B cell (primary cell): ENCODE measurements at places on chromosomes 5 and 9. TPM values are rescaled to one million over a fixed set of nuclear protein-coding genes. Genes with fewer than 3 reads are reported as not detected.

GRCh38 chr5:158485604-158486081, 614.1 kb downstream of the EBF1 start:
- H3K27me3 ChIP-seq, result no peaks in the 10 kb centered on the region
- no peaks in the 10 kb centered on the region for H3K4me1 ChIP-seq
- H3K4me3 ChIP-seq, result no peak overlapping the region
- H3K27ac ChIP-seq, result no peak overlapping the region

GRCh38 chr5:155929112-155929511, 397.9 kb upstream of the SGCD start:
- H3K27ac ChIP-seq, result no peak overlapping the region
- no peak for DNase-seq
- H3K4me1 ChIP-seq, result no peaks in the 10 kb centered on the region
- no peaks in the 10 kb centered on the region for H3K27me3 ChIP-seq
- H3K36me3 ChIP-seq, result no peaks in the 10 kb centered on the region
- H3K4me3 ChIP-seq, result no peak overlapping the region

- H3K27me3 ChIP-seq, result no peaks in the 10 kb centered on the region
- DNase-seq, result no peak
- H3K4me1 ChIP-seq, result peaks cover 15% of the 10 kb centered on the region
- H3K36me3 ChIP-seq, result no peaks in the 10 kb centered on the region
Observed at GRCh38 chr5:95863383-95863757, 40.8 kb upstream of the GLRX start.

GRCh38 chr5:27009540-27009915, 28.9 kb downstream of the CDH9 start:
- no peak for DNase-seq
- no peak overlapping the region for H3K4me3 ChIP-seq
- H3K27me3 ChIP-seq, result no peaks in the 10 kb centered on the region
- no peaks in the 10 kb centered on the region for H3K36me3 ChIP-seq
- no peak overlapping the region for H3K27ac ChIP-seq

GRCh38 chr9:38335686-38336085, 56.8 kb upstream of the ALDH1B1 start:
- H3K27me3 ChIP-seq, result no peaks in the 10 kb centered on the region
- no peak overlapping the region for H3K4me3 ChIP-seq
- H3K27ac ChIP-seq, result no peak overlapping the region
- H3K36me3 ChIP-seq, result no peaks in the 10 kb centered on the region
- H3K4me1 ChIP-seq, result no peaks in the 10 kb centered on the region

JADE2 gene
- 50.4 and 80.5 TPM in 2 replicates for polyA plus RNA-seq

DNA sequence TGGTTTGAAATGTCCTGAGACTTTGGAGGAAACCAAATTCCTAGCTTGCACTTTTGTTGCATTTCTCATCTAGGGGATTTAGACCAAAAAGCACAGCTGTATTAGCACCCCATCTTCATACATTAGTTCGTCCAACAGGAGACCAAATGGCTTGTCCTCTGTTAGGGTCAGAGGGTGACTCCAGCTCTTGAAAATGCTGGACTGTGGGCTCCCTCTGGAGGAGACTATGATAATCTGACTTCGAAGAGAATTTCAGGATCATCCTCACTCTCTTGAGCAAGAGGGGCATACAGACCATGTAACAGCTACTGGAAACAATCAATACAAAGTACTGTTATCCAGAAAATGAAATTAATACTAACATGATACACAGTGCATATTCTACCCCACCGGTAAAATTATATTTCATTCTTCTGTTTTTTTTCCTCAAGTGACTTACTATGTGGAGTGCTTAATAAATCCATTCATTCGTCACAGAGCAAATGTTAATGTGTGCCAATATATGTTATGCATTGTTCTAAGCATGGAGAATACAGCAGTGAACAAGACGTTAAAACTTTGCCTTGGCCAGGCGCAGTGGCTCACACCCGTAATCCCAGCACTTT, 63.7 kb upstream of the PPP2CA start:
- no peaks in the 10 kb centered on the region for H3K4me1 ChIP-seq
- no peaks in the 10 kb centered on the region for H3K36me3 ChIP-seq
- no peak overlapping the region for H3K27ac ChIP-seq
- no peak overlapping the region for H3K4me3 ChIP-seq
- H3K27me3 ChIP-seq, result no peaks in the 10 kb centered on the region

DNA sequence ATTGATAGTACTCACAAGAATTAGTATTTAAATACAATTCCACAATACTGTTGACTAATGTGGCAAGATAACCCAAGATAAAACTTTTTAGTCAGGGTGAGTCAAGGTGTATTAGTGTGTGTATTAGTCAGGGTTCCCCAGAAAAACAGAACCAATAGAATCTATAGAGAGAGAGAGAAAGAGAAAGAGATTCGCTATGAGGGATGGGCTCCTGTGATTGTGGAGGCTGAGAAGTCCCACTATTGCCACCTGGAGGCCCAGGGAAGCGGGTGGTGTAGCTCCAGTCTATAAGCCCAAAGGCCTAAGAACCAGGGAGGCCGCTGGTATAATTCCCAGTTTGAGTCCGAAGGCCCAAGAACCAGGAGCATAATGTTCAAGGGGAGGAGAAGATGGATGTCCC, 10.0 kb upstream of the SHISAL2B start:
- no peaks in the 10 kb centered on the region for H3K36me3 ChIP-seq
- no peak overlapping the region for H3K27ac ChIP-seq
- DNase-seq, result no peak
- H3K4me3 ChIP-seq, result no peak overlapping the region

WDR38 gene
- not detected in 2 replicates for polyA plus RNA-seq

- H3K4me1 ChIP-seq, result peaks cover 17% of the 10 kb centered on the region
- no peaks in the 10 kb centered on the region for H3K27me3 ChIP-seq
- no peaks in the 10 kb centered on the region for H3K36me3 ChIP-seq
- H3K27ac ChIP-seq, result no peak within 1 kb of the TSS
- DNase-seq, result no peak
- no peak within 1 kb of the TSS for H3K4me3 ChIP-seq
Observed at GRCh38 chr9:123355761-123356431, at the start of gene CRB2. TSS of gene CRB2 (plus strand) at chr9:123356197. CDS start at chr9:123356261, 64 bp downstream.

FGF18 gene
- 0.06 and 0.07 TPM in 2 replicates for polyA plus RNA-seq

DNA sequence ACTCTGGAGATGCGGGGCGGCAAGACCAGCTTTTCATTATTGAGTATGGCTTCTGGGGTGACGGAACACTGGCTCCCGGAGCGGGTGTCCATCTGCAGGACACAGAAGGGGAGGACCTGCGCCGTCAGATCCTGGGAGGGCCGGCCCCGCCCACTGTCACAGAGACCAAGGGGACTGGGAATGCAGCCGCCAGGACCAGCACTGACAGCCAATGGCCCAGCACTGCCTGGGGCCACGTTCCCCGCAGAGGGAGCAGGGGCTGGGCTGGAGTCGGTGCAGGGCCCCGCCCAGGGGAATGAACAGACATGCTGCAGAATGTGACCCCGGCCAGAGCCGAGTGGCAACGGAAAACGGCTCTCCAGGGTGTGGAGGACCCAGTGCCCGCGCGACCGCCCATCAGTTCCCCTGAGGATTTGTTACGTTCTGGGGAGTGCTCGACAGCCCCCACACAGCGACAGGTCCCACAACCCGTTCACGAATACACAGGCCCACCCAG, at the start of gene ZDHHC11:
ZDHHC11 (minus strand) TSS at position 476 of the 496 bp plus-strand sequence; CDS start at position 92, 384 bp downstream.
- no peaks in the 10 kb centered on the region for H3K4me1 ChIP-seq
- H3K36me3 ChIP-seq, result no peaks in the 10 kb centered on the region
- H3K4me3 ChIP-seq, result no peak within 1 kb of the TSS

GRCh38 chr9:129558063-129558550, 62.8 kb downstream of the C9orf50 start:
- H3K4me3 ChIP-seq, result no peak overlapping the region
- H3K4me1 ChIP-seq, result no peaks in the 10 kb centered on the region
- no peak overlapping the region for H3K27ac ChIP-seq
- no peaks in the 10 kb centered on the region for H3K36me3 ChIP-seq

GRCh38 chr5:151182976-151183375, 25.4 kb upstream of the ANXA6 start:
- H3K36me3 ChIP-seq, result peaks cover 9% of the 10 kb centered on the region
- no peak overlapping the region for H3K4me3 ChIP-seq
- no peaks in the 10 kb centered on the region for H3K27me3 ChIP-seq
- no peak for DNase-seq

FAM221B gene
- polyA plus RNA-seq, result not detected in 2 replicates

GRCh38 chr9:90379771-90380170, 262.9 kb downstream of the DIRAS2 start:
- H3K4me1 ChIP-seq, result no peaks in the 10 kb centered on the region
- H3K36me3 ChIP-seq, result no peaks in the 10 kb centered on the region
- H3K27ac ChIP-seq, result no peak overlapping the region
- no peak for DNase-seq
- H3K27me3 ChIP-seq, result peaks cover 2% of the 10 kb centered on the region

GRCh38 chr9:135241381-135242048, 154.0 kb downstream of the OLFM1 start:
- H3K4me3 ChIP-seq, result no peak overlapping the region
- H3K27me3 ChIP-seq, result no peaks in the 10 kb centered on the region
- H3K4me1 ChIP-seq, result no peaks in the 10 kb centered on the region
- H3K27ac ChIP-seq, result no peak overlapping the region
- H3K36me3 ChIP-seq, result no peaks in the 10 kb centered on the region

GRCh38 chr9:90909747-90910283, 108.2 kb downstream of the SYK start:
- H3K4me3 ChIP-seq, result no peak overlapping the region
- no peak overlapping the region for H3K27ac ChIP-seq
- H3K36me3 ChIP-seq, result no peaks in the 10 kb centered on the region
- H3K27me3 ChIP-seq, result no peaks in the 10 kb centered on the region

GRCh38 chr9:110028676-110029075, 179.3 kb downstream of the C9orf152 start:
- H3K36me3 ChIP-seq, result no peaks in the 10 kb centered on the region
- peaks cover 11% of the 10 kb centered on the region for H3K4me1 ChIP-seq
- no peak for DNase-seq
- no peak overlapping the region for H3K27ac ChIP-seq
- no peak overlapping the region for H3K4me3 ChIP-seq

DNA sequence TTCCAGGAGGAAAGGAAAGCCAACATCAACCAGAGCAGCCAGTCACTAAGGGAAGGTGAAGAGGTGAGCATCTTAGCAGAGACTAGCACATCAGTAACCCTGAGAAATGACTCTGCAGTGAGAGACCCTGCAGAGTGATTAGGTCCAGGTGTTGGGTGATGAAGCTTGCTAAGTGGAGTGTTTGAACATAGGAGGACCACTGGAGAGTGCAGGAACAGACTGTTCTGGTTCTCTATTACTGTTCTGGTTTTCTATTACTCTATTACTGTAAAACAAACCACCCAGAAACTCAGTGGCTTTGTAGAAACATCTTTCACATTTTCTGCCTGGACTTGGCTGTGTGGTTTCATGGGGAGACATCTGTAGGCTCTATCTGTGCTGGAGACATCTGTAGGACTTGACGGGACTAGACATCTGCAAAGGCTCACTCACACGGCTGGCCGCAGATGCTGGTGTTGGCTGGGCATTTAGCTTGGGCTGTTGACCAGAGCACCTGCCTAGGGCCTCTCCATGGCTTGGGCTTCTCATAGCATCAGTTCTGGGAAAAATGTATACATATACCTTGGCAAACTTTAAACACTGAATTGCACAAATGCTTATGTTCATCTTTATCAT, 33.4 kb upstream of the SPATA31E1 start:
- H3K4me1 ChIP-seq, result no peaks in the 10 kb centered on the region
- H3K36me3 ChIP-seq, result no peaks in the 10 kb centered on the region
- H3K4me3 ChIP-seq, result no peak overlapping the region
- no peak for DNase-seq

DNA sequence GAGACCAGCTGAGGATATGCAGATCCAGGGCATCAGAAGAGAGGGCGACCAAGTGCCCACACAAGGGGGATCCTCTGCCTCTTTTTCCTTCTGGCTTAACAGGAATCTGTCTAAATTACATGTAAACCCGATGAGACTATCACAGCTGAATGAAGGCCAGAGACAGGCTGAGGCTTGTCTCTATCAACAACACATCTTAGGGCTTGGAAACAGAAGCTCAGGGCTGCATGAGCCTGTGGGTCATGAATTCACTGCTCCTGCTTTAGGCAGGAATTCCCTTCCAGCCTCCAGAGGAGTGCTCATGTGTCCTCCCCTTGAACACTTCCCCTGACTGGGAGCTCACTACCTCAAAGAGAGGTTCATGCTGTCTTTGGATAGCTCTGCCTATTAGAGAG, 106.1 kb upstream of the PHYKPL start:
- no peaks in the 10 kb centered on the region for H3K4me1 ChIP-seq
- no peak overlapping the region for H3K4me3 ChIP-seq
- DNase-seq, result no peak
- no peaks in the 10 kb centered on the region for H3K36me3 ChIP-seq
- peaks cover 4% of the 10 kb centered on the region for H3K27me3 ChIP-seq
- no peak overlapping the region for H3K27ac ChIP-seq

DNA sequence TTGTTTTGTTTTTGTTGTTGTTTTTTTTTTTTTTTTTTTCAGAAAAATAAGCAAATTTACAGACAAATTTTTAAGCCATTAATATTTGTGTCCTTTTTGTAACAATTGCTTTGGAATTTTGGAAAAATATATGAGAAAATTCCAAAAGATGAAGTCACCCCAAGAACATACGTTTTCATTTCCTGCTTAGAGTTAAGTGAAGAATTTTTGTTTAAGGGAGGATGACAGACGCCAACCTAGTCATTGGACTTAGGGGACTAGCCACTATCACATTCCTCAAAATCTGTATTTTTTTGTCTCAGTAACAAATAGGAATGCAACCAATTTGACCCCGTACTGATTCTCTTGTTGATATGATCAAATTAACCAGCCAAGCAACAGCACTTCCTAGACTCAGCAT, 433.9 kb upstream of the SLC30A5 start:
- H3K27ac ChIP-seq, result no peak overlapping the region
- H3K4me3 ChIP-seq, result no peak overlapping the region
- DNase-seq, result no peak
- no peaks in the 10 kb centered on the region for H3K27me3 ChIP-seq
- no peaks in the 10 kb centered on the region for H3K36me3 ChIP-seq

DNA sequence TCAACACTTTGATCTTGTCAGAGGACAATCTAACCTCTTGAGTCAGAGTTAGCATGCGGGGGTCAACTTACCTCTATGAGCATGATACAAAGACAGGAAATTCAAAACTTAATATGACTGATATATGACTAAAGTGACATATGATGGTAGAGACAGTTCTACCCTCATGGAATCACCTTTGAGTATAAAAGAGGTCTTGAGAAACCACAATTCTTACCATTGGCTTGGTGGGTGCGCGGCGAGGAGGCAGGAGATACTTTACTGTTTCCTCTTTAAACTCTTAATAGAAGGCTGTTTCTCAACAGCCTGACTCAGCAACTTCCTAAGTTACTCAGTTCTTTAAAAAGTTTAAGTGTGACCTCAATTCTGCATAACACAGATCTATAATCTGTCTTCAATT, 372.8 kb downstream of the KIAA0825 start:
- no peaks in the 10 kb centered on the region for H3K27me3 ChIP-seq
- H3K36me3 ChIP-seq, result no peaks in the 10 kb centered on the region
- no peaks in the 10 kb centered on the region for H3K4me1 ChIP-seq
- no peak overlapping the region for H3K27ac ChIP-seq
- no peak for DNase-seq
- H3K4me3 ChIP-seq, result no peak overlapping the region

ACSL6 gene
- 0.03 and 0.72 TPM in 2 replicates for polyA plus RNA-seq

TMEM171 gene
- not detected in 2 replicates for polyA plus RNA-seq
